Kidney epithelial cell (primary cell): ENCODE measurements at places on chromosomes 7 and 10.

GRCh38 chr7:30430276-30430675 is 48.3 kb downstream of the NOD1 start:
- no peak for DNase-seq

- no peak for DNase-seq
Observed at GRCh38 chr10:43054593-43054992, 22.3 kb upstream of the RET start.

GRCh38 chr7:86328801-86329433 is 314.8 kb upstream of the GRM3 start:
- no peak for DNase-seq

- no peak for DNase-seq
Observed at GRCh38 chr10:132397036-132397541, at the start of gene PWWP2B. Gene PWWP2B, plus strand, starts transcription at chr10:132397200. Its CDS starts 27 bp downstream, at chr10:132397227.

DNA sequence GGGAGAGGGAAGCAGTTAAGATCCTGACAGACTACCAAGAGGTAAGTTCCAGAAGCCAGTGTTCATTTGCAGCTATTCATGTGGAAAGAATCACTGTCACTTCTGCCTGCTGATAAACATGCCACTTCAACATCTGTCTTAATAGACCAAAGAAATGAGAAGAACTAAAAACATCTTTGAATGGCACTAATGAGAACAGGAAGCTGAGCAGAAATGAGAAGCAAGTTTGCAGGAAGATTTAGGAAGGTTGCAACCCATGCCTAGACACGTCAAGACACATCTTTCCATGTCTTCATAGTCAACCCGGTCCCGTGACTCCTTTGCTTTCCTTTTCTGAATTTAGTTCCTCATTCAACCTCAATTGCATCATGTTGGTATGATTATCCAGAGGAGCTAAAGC is 180.0 kb downstream of the PDE1C start:
- DNase-seq, result no peak

DNA sequence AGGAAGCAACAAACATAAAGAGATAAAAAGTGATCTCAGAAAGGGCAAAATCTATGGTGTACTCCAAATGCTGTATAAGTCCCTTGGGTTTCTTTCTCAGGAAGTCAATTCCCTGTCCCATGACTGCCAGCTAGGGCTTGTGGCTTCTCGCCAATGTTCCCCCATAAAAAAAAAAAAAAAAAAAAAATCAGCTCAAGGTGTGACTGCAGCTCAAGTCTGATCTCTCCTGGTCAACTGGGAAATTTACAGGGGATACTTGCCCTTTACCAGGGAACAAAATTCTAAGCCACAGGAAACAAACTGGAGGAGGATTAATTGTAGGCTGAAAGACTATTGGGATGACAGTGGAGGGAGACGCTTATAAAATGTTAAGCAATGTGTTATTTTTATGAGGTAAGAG is 76.0 kb downstream of the PCGF5 start:
- DNase-seq, result no peak

DNA sequence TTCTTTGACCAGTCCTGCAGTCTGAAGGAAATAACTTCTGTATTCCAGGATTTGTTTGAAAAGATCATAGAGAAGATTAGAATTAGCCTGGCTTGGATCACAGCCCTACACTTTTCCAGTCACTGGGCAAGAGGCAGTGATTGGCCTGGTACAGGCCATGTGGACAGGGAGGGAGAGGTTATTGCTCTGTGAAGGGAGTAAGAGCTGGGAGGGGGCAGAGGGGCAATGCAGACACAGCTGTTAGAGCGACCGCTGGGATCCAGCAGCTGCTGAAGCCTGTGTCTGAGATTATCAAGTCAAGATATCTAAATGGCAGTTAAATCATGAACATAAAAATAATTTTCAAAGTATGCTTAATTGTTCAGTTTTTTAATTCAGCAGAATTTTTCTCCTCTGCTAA is 257.3 kb downstream of the SDK1 start:
- DNase-seq, result no peak

GRCh38 chr7:151115836-151116418 is 29.7 kb downstream of the AGAP3 start:
- DNase-seq, result peak; percentile 23

- DNase-seq, result no peak
Observed at GRCh38 chr10:101720606-101721230, 25.7 kb upstream of the FBXW4 start.

GRCh38 chr10:110898391-110898790 is 20.6 kb downstream of the BBIP1 start:
- DNase-seq, result no peak

GRCh38 chr7:40674316-40674715 is 539.5 kb downstream of the SUGCT start:
- DNase-seq, result no peak

DNA sequence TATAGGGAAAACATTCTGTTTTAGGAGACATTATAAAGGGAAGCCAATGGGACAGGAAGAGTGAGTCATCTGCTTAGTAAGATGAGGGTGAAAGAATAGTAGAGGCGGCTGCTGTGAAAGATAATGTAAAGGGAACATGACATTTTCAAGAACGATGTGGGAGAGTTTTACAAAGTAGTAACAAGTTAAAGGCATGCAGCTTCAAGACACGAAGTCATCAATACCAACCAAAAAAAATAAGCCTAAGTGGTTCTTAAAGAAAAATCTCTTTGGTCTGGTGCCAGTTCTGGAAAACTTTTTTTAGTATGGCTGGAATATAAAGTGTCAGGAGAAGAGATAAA is 6.1 kb downstream of the GSTO1 start:
- DNase-seq, result no peak

DNA sequence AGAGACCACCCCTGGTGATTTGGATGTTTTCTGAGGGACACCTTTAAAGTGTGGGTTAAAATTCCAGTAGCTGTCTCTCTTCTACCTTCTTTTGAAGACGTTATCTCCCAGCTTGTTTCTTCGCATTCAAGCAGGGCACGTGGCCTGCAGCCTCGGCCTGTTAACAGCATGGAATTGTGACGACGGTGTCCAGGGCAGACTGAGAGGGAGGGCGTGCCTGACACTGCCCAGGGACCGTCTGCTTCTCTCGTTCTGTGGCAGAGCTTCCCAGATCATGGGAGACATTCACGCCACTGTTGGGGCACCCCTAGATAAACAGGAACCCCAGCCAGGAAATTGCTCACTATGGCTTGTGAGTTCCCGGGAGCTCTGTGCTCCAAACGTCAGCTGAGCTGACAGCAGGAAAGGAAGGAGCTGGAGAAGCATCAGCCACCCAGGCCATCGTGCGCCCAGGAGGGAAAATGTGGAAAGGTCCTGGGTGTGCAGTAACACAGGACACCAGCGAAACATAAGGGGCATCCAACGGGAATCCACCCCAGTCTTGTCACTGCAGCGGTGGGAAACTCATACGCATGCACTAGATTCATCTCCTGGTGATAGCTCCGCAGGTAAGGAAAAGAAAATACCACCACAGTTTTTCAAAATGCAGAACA is 41.1 kb upstream of the RBM33 start:
- DNase-seq, result no peak

DNA sequence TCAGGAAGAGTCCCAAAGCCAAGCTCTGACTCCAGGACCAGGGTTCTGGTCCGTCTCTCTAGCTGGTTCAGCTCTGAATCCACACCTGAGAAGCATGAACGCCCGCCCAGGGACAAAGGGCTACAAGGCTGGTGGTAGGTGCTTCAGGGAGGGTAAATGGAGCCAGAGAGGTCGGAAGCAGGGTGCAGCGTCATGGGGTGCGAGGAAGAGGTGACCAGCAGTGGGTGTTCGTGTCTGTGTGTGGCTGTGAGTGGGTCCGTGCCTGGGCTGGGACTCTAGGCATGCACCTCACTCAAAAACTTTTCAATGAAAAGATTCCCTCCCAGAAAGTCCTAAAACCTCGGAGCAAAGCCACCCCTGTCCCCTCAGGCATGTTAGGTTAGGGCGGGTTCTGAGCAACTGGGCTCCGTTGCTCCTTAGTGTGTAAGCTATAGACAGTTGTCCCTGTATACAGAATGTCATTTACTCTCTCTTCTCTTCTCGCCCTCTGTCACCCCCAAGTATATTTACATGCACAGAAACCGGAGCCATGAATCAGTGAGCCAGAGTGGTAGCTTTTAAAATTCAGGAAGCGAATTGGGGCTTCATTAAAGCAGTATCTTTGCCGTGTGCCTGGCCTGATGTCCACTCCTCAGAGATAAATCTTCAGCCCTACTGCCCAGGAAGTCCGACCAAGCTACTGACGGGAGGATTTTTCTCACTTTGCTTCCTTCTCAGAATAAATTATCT is 12.3 kb upstream of the GATA3 start:
- no peak for DNase-seq

- no peak for DNase-seq
Observed at GRCh38 chr7:1670894-1671593, 967 bp downstream of the ELFN1 start.

- no peak for DNase-seq
Observed at GRCh38 chr10:98878418-98878817, 357.2 kb downstream of the HPSE2 start.

GRCh38 chr7:56091591-56091990 is 1.2 kb downstream of the PHKG1 start:
- DNase-seq, result no peak

DNA sequence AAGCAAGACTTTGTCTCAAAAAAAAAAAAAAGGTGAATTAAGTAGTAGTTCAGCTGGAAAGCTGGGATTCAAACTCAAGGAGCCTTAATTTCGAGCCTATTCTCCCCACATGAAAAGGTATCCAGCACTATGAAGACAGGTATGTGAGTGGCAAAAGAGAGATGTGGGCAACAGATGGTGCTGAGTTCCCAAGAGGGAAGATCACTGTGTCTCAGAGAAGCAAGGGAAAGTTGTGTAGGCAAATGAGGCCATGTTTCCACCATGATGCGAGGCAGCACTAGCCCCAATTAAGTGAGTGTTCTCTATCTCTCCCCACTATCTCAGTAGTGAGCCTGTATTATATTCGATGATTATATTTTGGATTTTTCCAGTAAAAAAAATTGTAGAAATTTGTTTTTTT is 19.8 kb upstream of the ST7 start:
- no peak for DNase-seq

DNA sequence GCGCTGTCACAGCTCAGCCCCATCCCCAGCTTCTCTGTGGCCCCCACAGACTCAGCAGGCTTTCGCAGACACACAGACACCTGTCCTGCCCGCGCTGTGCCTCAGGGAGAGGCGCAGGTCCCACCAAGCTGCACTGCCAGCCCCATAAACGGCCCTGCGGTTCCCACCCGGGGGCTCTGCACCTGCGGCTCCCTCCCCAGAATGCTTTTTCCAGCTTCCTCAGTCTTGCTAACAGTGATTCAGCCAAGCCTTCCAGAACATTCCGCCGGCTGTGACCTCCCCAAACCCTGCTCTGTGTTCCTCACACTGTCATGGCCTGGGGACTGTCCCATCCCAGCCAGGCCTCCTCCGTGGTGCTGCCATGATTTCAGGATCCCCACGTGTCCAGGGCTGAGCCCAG is 27.8 kb upstream of the TNRC18 start:
- no peak for DNase-seq

- DNase-seq, result no peak
Observed at GRCh38 chr7:80128918-80129317, 5.7 kb upstream of the GNAI1 start.

DNA sequence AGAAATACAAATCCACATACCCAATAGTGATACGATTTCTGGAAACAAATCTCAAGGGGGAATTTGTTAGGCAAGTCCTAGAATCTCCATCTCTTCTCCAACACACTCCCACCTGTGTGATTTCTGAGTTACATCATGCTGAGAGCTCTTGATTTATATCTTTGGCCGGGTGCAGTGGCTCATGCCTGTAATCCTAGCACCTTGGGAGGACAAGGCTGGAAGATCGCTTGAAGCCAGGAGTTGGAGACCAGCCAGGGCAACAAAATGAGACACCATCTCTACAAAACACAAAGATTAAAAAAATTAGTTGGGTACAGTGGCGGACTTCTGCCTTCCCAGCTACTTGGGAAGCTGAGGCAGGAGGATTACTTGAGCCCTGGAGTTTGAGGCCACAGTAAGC is 1.5 kb upstream of the MTPN start:
- DNase-seq, result no peak

- peak; percentile 7 for DNase-seq
Observed at GRCh38 chr10:57844387-57844998, 423.2 kb downstream of the IPMK start.

- DNase-seq, result no peak
Observed at GRCh38 chr7:74454021-74454924, 567 bp downstream of the GTF2IRD1 start.

GRCh38 chr10:58622246-58622645 is 109.6 kb downstream of the BICC1 start:
- no peak for DNase-seq

DNA sequence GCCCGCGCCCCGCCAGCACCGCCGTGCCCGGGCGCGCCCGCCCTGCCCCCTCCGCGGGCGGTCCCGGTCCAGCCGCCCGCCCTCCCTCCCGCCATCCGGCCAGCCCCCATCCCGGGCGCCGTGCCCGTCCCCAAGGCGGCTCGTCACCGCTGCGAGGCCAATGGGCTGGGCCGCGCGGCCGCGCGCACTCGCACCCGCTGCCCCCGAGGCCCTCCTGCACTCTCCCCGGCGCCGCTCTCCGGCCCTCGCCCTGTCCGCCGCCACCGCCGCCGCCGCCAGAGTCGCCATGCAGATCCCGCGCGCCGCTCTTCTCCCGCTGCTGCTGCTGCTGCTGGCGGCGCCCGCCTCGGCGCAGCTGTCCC is at the start of gene HTRA1:
TSS of gene HTRA1 (plus strand) at position 187 of the 362 bp plus-strand sequence. CDS start at position 287, 100 bp downstream.
- DNase-seq, result no peak

DNA sequence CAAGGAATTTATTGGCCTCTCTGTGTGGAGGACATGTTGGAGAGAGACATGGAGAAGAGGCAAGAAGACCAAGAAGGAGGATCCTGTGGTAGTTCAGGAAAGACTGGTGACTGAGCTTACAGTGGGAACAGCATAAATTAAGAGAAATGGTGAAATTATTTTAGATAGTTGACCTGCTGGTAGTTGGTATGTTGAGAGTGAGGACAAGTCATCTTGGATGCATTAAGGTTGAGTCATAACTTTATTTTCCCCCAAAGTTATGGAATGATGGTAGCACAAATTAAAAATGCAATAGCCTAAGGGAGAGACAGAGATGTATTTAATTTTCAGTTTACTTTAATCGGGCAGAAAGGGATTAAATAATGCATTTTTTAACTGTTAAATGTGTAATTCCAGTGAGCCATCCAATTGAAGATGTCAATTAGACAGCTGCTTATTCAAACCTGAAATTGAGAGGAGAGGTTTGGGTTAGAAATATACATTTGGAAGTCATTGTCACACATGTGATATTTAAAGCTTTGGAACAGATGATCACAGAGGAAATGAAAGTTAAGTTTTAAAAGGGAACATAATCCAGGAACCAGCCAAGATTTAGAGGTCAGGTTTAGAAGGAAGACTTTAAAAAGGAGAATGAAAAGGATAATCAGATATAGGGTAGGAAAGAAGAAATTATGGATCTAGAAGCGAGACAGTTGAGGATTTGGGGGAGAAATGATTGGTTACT is 80.6 kb downstream of the DGKB start:
- no peak for DNase-seq
